T-cell (primary cell): ENCODE measurements at places on chromosomes 16 and 17.

- DNase-seq, result no peak
Observed at GRCh38 chr17:66678827-66679226, 156.1 kb upstream of the CACNG5 start.

GRCh38 chr16:57606147-57606846 lies 22.1 kb upstream of the ADGRG1 start:
- DNase-seq, result no peak

GRCh38 chr16:84143784-84144199 lies 1.2 kb downstream of the HSDL1 start:
- DNase-seq, result no peak

GRCh38 chr17:27539152-27539551 lies 82.9 kb downstream of the KSR1 start:
- no peak for DNase-seq

- no peak for DNase-seq
Observed at GRCh38 chr17:50110591-50111349, 15.6 kb downstream of the PDK2 start.

DNA sequence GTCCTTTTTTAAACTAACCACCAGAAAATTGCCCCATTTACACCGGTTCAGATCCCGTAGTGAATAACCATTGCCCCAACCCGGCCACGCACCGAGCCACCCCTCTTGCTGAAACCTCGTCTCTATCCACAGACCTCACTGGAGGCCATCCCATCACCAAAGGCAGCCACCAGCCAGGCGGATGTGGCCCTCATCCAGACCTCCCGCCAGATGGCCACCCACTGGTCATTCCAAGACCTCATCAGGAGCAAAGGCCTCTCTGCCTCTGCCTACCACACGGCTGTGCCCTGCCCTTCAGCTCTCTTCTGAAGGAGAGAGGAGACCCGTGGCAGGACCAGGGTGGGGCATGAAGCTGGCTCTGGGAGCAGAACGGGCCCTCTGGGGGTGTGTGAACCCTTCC lies 38.2 kb upstream of the CDH5 start:
- no peak for DNase-seq

DNA sequence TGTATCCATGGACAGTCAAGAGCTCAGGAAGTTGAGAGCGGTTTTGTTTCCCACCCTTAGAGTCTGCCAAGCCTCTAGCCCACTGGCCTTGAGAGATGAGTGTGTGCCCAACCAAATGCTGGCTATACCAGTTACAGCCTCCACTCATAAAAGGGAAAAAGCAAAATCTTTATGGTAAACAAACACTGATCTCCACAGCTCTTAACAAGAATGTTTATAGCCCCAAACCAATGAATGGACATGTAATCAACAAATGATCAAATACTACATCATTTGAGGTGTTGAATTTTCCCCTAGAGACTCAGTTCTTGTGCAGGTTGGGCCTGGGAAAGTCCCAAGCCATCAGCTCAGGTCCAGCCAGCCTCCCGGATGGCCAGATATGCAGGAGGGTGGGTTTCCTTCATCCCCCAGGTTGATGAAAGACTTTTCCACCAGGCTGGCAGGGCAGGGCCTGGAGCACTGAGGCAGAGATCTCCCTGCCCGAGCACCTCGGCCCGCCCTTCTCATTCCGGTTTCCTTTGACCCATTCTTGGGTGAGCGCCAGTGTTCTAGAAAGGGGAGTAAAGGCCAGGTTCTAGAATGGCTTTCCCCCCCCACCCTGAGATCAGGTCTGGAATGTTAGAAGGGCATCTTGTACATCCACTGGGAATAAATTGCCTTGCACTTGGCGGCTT lies 3.9 kb upstream of the EFTUD2 start:
- no peak for DNase-seq

DNA sequence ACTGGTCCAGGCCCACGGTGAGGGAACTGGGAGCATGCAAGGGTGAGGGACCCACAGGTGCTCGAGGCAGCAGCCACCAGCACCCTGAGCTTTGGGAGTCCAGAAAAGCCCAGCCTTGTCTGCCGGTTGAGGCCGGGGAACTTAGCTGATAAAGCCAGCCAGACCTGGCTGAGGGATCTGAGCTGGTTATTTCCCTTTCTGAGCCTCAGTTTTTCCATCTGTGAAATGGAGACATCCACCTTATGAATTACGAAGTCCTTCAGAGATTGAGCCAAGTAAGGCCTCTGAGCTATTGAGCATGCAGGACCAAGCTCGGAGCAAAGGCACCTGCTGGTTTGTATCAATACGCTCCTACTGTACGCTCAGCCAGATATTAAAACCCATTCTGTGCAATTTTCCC lies 13.8 kb downstream of the NECAB2 start:
- no peak for DNase-seq

DNA sequence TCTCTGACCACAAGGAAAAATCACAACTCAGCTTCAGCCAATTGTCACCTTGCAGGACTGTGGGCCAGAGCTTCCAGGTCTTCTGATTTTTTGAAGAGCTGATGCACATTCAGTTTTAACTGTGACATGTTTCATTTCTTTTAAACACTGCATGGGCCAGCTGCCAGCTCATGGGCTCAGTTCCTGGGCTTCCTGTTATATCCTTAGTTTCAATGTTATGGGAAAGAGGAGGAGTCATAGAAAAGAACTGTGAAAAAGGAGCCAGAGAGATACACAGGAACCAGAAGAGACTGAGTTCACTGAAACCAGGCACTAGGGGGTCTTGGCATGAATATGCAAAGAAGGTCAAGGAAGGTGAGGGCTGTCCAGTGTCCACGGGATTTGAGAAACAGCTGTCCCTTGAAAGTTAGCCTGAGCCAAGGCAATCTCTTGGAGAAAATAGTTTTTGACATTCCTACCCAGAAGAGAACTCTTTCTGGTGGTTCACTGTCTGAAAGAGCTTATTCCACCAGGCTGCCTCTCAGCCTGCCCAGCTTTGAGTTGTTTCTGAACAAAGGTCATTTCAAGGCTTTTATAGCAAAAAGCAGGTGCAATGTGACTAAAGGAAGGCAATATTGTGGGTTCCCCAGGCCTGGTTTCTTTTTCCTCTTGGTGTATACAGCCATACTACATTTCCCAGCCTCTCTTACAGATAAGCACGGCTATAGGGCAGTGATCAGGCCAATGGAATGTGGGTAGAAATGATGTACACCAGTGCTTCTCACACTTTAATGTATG lies 10.5 kb downstream of the PDILT start:
- no peak for DNase-seq

- no peak for DNase-seq
Observed at GRCh38 chr17:62794666-62794971, 13.5 kb downstream of the MARCHF10 start.

DNA sequence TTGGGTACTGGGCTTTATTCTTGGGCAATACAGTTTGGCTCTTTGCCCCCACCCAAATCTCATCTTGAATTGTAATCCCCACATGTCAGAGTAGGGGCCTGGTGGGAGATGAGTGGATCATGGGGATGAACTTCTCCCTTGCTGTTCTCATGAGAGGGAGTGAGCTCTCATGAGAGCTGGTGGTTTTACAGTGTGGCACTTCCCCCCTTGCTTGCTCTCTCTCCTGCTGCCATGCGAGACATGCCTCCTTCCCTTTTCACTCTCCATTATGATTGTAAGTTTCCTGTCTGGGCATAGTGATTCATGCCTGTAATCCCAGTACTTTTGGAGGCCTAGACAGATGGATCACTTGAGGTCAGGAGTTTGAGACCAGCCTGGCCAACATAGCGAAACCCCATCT lies 18.1 kb upstream of the CNEP1R1 start:
- no peak for DNase-seq

DNA sequence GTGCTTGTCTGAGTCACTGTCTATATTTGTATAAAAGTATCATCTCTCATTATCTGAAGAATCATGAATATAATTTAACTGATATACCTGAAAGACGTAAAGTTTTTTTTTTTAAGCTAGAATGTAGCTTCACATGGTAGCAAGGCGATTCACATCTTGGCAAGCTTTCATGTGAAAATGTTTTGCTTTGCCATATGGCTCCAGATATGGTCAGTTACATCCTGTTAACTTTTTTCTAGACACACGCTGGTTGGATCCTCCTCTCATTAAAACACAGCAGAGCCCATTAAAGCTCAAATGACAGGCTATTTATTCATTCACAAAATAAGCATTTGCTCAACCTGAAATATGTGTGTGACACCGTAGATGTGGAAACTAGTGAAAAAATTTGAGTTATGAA lies 412.8 kb downstream of the KIF2B start:
- DNase-seq, result no peak

DNA sequence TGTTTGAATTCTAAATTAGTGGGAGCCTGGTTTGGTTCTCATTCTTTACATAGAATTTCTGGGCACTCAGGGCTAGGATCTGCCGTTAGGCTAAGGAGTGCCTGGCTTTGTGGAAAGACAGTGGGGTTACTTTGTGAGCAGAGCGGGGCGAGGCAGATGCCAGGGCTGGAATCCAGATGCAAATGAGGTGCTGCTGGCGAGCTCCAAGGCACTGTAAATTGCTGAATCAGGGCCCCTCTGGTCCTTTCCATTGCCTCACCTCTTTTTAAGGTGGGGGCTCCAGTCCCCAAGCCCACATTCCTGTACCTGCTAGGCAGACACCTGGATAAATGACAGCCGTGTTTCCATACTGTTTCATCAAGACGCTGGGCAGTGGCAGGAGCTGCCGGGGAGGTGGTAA lies 33.8 kb downstream of the PIPOX start:
- DNase-seq, result no peak

DNA sequence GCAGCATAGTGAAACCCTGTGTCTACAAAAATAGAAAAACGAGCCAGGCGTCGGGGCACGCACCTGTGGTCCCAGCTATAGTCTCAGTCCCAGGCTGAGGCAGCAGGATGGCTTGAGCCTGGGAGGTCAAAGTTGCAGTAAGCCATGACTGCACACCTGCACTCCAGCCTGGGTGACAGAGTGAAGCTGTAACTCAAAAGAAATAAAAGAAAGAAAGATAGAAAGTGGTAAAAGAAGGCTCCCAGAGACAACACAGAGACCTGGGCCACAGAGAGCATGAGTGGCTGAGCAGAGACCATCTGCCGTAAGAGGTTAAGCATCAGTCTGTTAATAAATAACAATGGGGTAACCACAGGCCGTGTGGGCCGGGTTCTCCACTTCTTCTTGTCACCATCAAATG lies 15.3 kb upstream of the HEXD start:
- DNase-seq, result no peak

- no peak for DNase-seq
Observed at GRCh38 chr17:19578545-19578944, 44.9 kb downstream of the SLC47A1 start.

GRCh38 chr17:40224718-40225550 lies 5.8 kb downstream of the WIPF2 start:
- no peak for DNase-seq

- no peak for DNase-seq
Observed at GRCh38 chr17:37466471-37466870, 23.2 kb upstream of the DUSP14 start.

GRCh38 chr17:3857261-3858105 lies 11.4 kb upstream of the NCBP3 start:
- no peak for DNase-seq

GRCh38 chr17:28372203-28372944 lies 880 bp downstream of the SARM1 start:
- no peak for DNase-seq

- peak; percentile 20 for DNase-seq
Observed at GRCh38 chr17:13597723-13598347, 3.9 kb downstream of the HS3ST3A1 start.

DNA sequence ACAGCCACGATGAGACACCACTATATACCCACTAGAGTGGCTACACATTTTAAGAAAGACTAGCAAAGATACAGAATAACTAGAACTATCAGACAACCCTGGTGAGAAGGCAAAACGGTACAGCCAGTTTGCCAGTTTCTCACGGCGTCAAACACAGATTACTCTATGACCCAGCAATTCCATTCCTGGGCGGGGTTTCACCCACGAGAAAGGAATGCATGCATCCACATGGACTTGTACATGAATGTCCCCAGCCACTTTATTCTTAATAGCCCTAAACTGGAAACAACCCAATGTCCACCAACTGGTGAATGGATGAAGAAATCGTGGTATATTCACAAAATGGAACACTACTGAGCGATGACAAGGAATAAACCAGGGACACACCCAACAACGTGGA lies 74.5 kb downstream of the MYH10 start:
- no peak for DNase-seq

GRCh38 chr17:10458701-10459100 lies 10.7 kb downstream of the MYH4 start:
- DNase-seq, result no peak

GRCh38 chr17:3827124-3827773 lies 18.8 kb downstream of the NCBP3 start:
- DNase-seq, result peak; percentile 63

- DNase-seq, result no peak
Observed at GRCh38 chr16:20937736-20938135, 37.2 kb downstream of the LYRM1 start.
